ENCODE measurements at places on chromosomes 3 and 15. TPM values are rescaled to one million over a fixed set of nuclear protein-coding genes. Genes with fewer than 3 reads are reported as not detected.

Gene CRYBG3
- 1.6 TPM for total RNA-seq

Gene ZNF660
- total RNA-seq = 0.83 TPM

Gene CEP19
- total RNA-seq = 4.6 TPM

Gene PPP1R14D
- total RNA-seq = not detected

Gene SI
- not detected for total RNA-seq

Gene ARPC4
- 321 TPM for total RNA-seq

Gene VGLL4
- total RNA-seq = 37.1 TPM

Gene ACTRT3
- total RNA-seq = 0.66 TPM

Gene NANOGP8
- not detected for total RNA-seq

Gene STAC
- not detected for total RNA-seq

DNA sequence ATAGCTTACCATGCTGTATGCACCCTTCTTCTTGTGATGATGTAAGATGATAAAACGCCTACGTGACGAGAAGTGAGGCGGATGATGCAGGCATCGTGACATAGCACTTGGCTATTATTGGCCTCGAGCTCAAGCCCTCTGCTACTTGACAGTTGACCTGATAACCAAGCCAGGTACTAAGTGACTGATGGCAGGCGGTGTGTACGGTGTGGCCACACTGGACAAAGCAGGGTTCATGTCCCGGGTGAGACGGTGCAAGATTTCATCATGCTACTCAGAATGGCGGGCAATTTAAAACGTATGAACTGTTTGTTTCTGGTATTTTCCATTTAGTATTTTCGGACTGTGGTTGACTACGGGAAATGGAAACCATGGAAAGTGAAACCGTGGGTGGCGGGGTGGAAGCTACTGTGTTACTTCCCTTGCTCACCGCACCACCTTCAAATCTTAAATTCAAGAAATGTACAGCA lies 57.7 kb downstream of the SLC12A8 start:
- peak overlapping the region; percentile 64 for H3K27ac ChIP-seq
- peak overlapping the region; percentile 16 for H3K4me3 ChIP-seq
- H3K27me3 ChIP-seq = peaks cover 24% of the 10 kb centered on the region
- H3K4me1 ChIP-seq = peaks cover 22% of the 10 kb centered on the region
- peak; percentile 57 for DNase-seq
- H3K36me3 ChIP-seq = peaks cover 4% of the 10 kb centered on the region

DNA sequence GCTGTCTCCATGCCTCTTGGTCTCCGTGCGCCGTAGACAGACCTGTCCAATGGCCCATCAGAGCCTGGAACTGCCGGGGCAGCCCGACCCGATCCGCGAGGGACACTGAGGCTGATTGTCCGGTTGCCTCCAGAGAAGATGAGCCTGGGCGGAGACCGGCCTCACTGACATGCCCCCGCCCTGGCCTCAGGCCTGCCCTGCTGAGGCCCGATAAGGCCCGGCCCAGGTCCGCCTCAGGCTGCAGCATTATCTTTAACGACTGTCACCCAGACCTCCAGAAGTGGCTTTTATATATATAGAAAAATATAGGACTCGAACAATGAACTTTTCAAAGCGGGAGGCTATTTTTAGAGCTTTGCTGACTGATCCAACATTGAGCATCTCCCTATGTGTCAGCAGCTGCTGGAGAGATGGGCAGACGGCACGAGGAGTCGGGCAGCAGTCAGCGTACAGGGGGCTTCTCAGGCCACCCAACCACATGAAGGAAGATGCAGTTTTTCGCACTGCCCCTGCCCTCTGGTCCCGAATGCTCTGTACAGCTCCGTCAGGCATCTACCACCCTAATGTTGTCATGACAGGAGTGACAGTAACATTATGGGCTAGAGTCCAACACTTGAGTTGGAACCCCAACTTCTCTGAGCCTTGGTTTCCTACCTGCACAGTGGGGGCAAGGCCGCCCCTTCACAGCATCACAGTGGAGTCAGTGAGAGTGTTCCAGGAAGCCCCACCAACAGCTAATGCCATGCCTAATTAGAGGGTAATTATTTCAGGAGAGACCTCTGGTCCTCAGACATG lies 112.0 kb upstream of the RPL32 start:
- H3K27ac ChIP-seq = no peak overlapping the region
- H3K4me1 ChIP-seq = peaks cover 37% of the 10 kb centered on the region
- no peaks in the 10 kb centered on the region for H3K27me3 ChIP-seq

- H3K27ac ChIP-seq = peak overlapping the region; percentile 98
- peak overlapping the region; percentile 97 for H3K4me3 ChIP-seq
- peaks cover 2% of the 10 kb centered on the region for H3K27me3 ChIP-seq
- H3K4me1 ChIP-seq = peaks cover 49% of the 10 kb centered on the region
- peak; percentile 66 for DNase-seq
Observed at GRCh38 chr3:196941729-196942225, 551 bp downstream of the NCBP2 start.

DNA sequence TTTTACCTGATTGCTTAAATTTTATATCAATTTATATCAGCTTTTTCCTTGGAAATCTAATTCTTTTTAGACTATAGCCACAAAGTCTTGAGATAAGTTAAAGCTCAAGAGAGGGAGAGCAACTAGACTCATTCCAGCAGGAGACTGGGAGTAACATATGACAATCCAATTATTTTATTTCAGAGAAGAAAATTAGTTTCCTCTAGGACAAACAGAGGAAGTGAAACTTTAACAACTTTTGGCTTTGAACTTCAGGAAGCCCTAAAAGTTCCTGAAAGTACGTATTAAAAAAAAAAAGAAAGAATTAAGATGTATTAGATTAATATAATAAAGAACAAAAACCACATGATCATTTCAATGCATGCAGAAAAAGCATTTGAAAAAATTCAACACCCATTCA lies 13.9 kb upstream of the UBE2E2 start:
- H3K27ac ChIP-seq = no peak overlapping the region
- no peaks in the 10 kb centered on the region for H3K36me3 ChIP-seq
- peaks cover 11% of the 10 kb centered on the region for H3K27me3 ChIP-seq
- no peak for DNase-seq
- H3K4me1 ChIP-seq = no peaks in the 10 kb centered on the region

- H3K36me3 ChIP-seq = no peaks in the 10 kb centered on the region
- no peaks in the 10 kb centered on the region for H3K4me1 ChIP-seq
- no peak overlapping the region for H3K27ac ChIP-seq
- H3K27me3 ChIP-seq = no peaks in the 10 kb centered on the region
Observed at GRCh38 chr3:142077155-142077858, 72.0 kb downstream of the TFDP2 start.

GRCh38 chr3:25007974-25008658 lies 419.9 kb upstream of the RARB start:
- no peaks in the 10 kb centered on the region for H3K27me3 ChIP-seq
- H3K36me3 ChIP-seq = no peaks in the 10 kb centered on the region
- H3K27ac ChIP-seq = no peak overlapping the region
- no peak overlapping the region for H3K4me3 ChIP-seq

- no peaks in the 10 kb centered on the region for H3K36me3 ChIP-seq
- no peak overlapping the region for H3K4me3 ChIP-seq
- H3K27ac ChIP-seq = no peak overlapping the region
- H3K4me1 ChIP-seq = no peaks in the 10 kb centered on the region
Observed at GRCh38 chr3:151707216-151707615, 26.5 kb upstream of the AADACL2 start.

- no peaks in the 10 kb centered on the region for H3K36me3 ChIP-seq
- H3K27me3 ChIP-seq = peaks cover 12% of the 10 kb centered on the region
- no peaks in the 10 kb centered on the region for H3K4me1 ChIP-seq
- DNase-seq = no peak
- no peak overlapping the region for H3K27ac ChIP-seq
- no peak overlapping the region for H3K4me3 ChIP-seq
Observed at GRCh38 chr3:193859195-193859594, 266.2 kb downstream of the OPA1 start.

All from activated CD8-positive, alpha-beta T cell treated with anti-CD3 and anti-CD28 coated beads, Interleukin-2, amount 10 ng/mL, durations not matched to agents 7 days and 5 days (primary cell).